ENCODE measurements at places on chromosomes 5 and 9.

DNA sequence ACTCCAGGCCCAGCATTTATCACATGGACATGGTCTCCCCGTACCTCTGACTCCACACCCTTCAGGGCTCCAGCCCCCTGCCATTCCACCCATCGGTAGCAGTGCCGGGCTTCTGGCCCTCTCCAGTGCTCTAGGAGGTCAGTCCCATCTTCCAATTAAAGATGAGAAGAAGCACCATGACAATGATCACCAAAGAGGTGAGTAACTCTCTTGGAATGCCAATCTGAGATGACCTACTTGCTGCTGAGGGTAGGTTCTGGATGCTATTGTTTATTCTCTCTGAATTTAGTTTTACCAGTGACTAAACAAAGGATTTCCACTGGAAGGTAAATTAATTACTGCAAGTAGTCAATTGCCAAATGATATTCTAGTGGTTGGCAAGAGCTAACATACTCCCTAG, 80.8 kb downstream of the TLE4 start:
- no peak for DNase-seq

GRCh38 chr9:91012933-91013841, 211.6 kb downstream of the SYK start:
- no peak for DNase-seq

GRCh38 chr5:19555436-19555835, 432.6 kb downstream of the CDH18 start:
- no peak for DNase-seq

GRCh38 chr9:31629292-31629691, 755.2 kb upstream of the ACO1 start:
- no peak for DNase-seq

GRCh38 chr9:5563417-5563815, 53.1 kb downstream of the PDCD1LG2 start:
- DNase-seq = no peak

DNA sequence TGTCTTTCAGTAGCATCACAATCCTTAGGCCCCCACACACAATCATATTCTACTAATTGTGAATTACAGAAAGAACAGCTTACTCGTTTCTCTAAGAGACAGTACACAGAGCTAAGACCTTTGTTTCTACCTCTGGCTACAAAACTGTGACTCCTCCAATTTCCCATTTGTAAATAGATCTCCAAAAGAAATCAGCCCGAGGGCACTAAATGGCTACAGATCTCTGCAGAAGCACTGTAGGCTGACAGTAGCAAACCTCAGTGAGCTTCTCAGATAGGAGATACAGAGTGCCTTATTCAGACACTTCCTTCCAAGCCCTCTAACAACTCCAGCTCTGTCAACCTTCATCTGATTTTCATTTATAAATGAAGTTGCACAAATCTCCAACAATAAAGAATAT, 51.0 kb downstream of the EFNA5 start:
- DNase-seq = no peak

- no peak for DNase-seq
Observed at GRCh38 chr5:55483885-55484284, 50.9 kb downstream of the PLPP1 start.

- DNase-seq = no peak
Observed at GRCh38 chr9:77016526-77017504, 2.6 kb upstream of the FOXB2 start.

GRCh38 chr5:158807-159447, 32.4 kb upstream of the LRRC14B start:
- DNase-seq = no peak
